ENCODE measurements at places on chromosomes 5 and 9.

DNA sequence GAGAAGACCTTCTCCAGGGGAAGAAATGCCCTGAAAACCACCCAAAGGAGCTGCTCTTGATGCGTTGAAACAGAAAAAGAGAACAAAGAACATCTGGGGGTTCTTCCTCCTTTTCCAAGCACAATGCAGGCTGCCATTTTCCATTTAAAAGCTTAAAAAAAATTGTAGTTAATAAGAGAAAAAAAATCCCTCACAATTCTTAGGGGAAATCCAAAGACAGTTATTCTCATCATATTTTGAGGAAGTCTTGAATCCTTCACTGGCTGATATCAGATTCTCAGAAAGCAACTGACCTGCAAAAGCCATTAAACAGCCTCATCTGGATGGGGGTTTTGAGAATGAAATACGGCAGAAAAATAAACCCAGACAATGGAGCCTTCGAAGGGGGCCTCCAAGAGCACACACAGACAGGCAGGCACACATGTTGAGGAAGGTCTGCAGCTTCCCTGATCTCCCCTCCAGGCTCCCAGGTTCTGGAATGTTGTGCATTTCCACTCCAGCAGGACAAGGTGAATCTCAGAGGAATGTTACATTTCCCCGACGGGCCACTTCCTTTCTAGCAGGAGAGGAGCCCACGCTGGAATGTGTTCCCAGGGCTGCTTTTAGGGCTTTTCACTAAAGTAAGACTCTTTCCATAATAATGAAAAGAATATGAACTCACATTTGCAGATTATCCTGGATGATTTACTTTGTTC lies 159.4 kb upstream of the S1PR3 start:
- no peak for DNase-seq

- no peak for DNase-seq
Observed at GRCh38 chr9:136192289-136193126, 12.4 kb downstream of the LHX3 start.

- no peak for DNase-seq
Observed at GRCh38 chr5:32339198-32339597, 26.5 kb upstream of the MTMR12 start.

DNA sequence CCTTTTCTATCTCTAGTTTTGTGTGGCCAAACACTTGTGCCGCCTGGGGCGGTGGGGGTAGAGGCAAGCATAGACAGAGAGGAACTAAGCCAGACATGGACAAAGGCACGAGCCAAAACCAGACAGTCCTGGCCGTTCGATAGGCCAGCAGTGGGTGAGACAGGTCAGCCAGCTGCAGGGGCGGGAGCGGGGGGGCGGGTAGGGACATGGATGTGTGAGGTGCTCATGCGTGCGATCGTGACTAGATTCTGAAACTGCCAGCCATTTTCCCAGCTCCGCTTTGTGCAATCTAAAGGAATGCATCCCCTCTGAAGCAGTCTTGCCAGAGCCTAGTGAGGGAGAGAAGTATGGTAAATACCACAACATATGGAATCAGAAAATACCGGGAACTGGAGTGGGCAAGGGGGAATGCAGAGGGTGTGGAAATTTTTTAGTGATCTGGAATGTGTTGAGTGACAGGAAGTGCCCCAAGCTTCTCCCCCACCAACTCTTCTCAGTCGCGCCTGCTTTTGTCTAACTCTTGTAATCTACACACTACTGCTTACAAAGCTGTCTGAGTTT lies 111.9 kb downstream of the NR6A1 start:
- peak; percentile 93 for DNase-seq

- no peak for DNase-seq
Observed at GRCh38 chr9:18890372-18890771, 142.6 kb downstream of the SAXO1 start.

DNA sequence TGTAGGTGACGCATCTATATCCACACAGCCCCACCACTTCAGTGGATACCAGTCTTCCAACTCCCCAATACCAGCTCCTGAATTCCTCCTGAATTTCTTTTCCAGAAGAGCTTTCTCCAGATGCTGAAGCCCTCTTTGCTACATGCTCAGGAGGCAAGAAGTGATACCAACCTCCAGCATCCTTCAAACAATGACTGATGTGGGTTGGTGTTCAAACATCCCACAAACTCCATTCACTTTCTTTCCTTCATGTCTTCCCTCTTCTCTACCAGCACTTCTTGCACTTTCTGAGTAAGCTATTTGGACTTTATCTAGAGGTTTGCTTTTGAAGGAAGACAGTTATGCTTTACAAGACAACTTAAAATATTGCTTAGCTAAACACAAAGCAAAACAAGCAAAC lies 179.9 kb upstream of the RORB start:
- no peak for DNase-seq
